ENCODE measurements at places on chromosomes 3 and 15.
A peak's percentile ranks its signal among the peaks of the same experiment; 100 is the strongest.

DNA sequence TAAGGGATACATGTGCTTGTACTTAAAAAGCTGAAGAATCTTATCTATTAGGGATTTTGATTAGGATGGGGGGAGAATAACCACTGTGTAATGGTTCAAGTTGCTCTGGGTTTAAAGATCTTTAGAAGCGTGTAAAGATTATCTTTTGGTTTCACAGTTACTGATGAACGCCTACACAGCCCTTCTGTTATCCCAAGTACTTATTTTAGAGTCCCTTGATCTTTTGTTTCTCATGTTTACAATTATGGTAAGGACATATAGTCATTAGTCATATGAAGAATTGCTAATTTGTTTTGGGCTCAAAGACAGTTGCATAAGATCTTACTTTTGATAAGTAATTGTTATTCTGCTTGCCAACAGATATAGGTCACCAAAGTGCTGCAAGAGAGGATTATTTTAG lies 160.1 kb downstream of the PLCL2 start:
- no peak for DNase-seq

DNA sequence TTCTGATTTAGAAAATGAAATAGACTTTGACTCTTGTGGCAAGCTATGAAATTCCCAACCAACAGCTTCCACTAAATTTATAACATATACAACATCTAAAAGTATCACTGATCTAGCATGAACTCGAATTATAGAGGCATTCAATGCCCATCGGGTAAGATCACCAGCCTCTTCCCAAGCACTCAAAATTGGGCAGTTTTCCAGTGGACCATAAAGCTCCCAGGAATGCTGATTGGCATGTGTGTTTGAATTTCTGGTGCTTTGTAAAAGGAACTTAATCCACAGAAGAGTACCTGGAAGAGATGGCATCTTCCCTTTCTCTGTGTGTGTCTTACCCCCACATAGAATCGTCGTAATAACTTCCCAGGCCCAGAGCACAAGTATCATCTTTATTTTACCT lies 10.0 kb downstream of the LRTM1 start:
- DNase-seq, result no peak

- DNase-seq, result peak; percentile 56
Observed at GRCh38 chr15:79981831-79982455, 10.9 kb upstream of the BCL2A1 start.

DNA sequence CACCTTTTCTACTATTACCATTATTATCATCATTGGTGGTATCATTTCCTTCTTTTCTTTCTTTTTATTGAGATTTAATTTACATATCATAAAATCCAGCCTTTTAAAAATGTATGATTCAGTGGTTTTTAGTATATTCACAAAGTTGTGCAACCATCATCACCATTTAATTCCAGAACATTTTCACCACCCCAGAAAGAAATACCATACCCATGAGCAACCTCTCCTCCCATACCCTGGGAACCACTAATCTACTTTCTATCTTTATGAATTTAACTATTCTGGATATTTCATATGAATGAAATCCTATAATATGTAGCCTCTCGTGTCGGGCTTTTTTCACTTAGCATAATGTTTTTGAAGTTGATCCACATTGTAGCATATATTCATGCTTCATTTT lies 29.1 kb downstream of the AAGAB start:
- DNase-seq, result no peak

DNA sequence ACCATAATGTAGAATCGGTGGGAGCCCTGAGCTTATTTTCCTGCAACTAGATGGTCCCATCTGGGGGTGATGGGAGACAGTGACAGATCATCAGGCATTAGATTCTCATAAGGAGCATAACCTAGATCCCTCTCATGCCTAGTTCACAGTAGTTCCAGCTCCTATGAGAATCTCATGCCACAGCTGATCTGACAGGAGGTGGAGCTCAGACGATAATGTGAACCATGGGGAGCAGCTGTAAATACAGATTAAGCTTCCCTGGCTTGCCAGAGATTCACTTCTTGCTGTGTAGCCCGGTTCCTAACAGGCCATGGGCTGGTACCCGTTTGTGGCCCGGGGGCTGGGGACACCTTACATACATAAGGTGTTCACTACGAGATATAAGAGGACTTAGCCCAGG lies 67.5 kb upstream of the LRRFIP2 start:
- no peak for DNase-seq

- DNase-seq, result no peak
Observed at GRCh38 chr3:152438181-152438580, 169.5 kb downstream of the MBNL1 start.

DNA sequence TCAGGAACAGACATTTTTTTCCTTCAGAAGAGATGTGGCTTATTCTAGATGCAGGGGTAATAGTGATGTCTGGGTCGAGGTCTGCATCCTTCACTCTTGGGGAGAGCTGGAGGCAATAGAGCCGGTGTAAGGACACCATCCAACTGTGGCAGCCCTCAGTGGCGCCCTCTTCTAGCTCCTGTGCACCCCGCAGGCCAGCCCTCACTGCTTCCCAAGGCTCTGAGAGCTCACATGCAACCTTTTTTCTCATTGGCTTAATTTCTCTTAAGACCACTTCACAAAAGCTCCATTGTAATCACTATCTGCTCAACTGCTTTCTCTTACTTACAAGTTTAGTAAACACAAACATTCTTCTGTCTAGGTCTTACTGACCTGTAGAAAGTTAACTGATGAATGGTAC lies 3.9 kb upstream of the VPS8 start:
- no peak for DNase-seq

- no peak for DNase-seq
Observed at GRCh38 chr3:4340077-4340410, 36.9 kb downstream of the SETMAR start.

- no peak for DNase-seq
Observed at GRCh38 chr3:30333903-30334302, 272.5 kb upstream of the TGFBR2 start.

DNA sequence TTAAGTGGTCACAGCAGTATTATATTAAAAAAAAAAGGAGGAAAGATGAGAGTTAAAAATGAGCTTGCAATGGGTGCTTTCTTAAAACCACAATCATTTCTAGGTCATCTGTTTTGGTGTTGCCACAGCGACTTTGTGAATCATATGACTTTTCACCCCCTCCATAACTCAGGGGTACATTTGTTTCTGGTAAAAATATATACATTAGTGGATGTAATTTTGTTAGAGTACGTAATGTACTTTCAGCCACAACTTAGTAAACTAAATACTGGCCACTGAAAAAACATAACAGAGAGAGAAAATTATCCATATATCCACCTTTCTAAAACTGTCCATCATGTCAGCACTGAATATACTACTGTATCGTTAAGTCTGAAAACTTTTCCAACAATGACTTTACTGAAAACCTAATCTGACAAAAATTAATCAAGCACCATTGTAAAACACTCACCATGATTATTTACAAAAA lies 3.4 kb downstream of the ANKRD28 start:
- no peak for DNase-seq

DNA sequence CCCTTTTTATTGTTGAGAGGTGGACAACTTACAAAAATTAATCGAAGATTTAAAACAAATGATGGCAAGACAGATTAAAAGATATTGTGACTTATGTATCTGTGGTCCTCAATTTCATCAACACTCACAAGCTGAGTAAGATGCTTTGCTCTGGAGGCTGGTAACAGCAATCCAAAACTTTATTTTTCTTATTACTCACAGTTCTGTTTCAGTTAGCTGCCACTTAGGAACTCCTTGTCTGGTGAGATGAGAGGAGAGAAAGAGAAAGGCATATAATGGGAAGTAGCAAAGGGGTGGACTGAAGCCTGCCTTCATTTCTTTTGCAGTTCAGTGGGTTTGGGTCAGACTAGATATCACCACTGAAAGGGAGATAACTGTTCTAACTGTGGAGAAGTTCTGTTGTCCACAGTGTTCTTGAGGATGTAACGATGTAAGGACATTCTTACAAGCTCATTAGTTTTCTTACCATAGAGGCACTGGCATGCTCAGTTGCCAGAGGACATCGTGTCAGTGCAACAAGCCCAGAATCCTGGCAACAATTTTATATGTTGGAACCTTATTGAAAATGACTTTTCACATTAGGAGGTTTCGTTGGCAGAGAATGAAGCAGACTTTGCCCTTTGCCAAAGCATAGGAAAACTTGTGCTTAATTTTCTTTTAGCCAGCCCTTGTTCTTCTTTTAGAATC lies 93.6 kb downstream of the PLCL2 start:
- DNase-seq, result no peak

- peak; percentile 77 for DNase-seq
Observed at GRCh38 chr15:92917598-92918407, 17.7 kb downstream of the CHD2 start.

GRCh38 chr15:74382004-74382816 lies 14.8 kb upstream of the CYP11A1 start:
- DNase-seq, result no peak

GRCh38 chr3:45960289-45960688 lies 17.0 kb downstream of the CXCR6 start:
- no peak for DNase-seq
